ENCODE measurements at places on chromosomes 1 and 21. TPM values are rescaled to one million over a fixed set of nuclear protein-coding genes. Genes with fewer than 3 reads are reported as not detected.

The TNN gene
- 0.61 TPM for total RNA-seq

DNA sequence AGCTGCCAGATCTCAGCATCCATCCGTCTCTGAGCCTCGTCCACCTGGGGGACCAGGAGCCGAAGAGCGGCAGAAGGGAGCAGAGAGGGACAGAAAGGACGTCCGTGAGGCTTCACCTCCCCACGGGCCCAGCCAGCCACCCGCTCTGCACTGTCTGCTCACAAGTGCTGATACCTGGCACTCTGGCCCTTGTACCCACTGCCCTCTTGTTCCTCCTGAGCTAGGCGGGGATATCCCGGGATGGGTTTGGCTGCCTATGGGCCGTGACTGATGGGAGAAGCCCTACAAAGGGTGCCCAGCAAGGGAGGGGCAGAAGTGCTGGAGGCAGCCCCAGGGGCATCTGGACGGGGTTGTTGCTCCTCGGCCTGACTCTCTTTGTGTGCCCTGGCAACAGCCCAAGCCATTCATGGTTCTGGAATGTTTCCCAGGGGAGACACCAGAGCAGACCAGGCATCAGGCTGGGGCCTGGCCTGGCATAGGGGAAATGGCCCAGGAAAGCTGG lies 57.6 kb downstream of the LDLRAD2 start:
- no peak for DNase-seq

DNA sequence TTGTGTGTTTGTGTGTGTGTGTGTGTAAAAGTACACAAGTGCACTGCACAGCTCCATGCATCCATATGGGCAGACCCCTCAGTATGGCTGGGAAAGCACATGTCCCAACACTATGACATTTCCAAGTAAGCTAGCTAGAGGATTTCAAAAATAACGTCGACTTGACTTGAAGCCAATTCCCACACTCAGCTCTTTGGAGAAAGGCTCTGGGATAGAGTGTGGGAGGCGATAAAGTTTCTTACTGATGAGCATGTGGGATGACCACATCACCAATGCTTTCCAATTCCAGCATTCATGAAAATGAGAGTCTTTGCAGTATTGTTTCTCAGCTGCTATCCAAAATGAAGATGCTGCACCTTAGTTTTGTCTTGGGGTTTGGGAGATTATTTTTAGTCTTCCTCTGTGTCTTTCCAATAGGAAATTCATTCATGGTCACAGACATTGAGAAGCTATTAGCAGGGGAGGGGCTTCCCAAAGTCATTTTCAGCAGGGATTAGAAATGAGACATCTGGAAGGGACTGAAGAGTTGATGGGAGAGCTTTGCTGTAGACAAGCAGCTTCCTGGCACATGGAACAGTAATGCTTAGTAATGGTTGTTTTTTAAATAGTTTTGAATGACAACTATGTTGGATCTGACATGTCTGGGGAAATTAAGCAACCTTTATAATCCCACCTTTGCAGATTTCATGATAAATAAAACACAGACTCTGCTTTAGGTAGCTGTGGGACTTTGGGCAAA lies 143.5 kb downstream of the ASTN1 start:
- DNase-seq, result no peak

The PLCH2 gene
- total RNA-seq, result 0.55 TPM

- DNase-seq, result no peak
These were observed 49.6 kb downstream of the KCNK2 start for GRCh38 chr1:215132156-215132555.

GRCh38 chr1:119960501-119960900 lies 64.2 kb upstream of the ADAM30 start:
- no peak for DNase-seq
